ENCODE measurements at places on chromosomes 13 and 19.

DNA sequence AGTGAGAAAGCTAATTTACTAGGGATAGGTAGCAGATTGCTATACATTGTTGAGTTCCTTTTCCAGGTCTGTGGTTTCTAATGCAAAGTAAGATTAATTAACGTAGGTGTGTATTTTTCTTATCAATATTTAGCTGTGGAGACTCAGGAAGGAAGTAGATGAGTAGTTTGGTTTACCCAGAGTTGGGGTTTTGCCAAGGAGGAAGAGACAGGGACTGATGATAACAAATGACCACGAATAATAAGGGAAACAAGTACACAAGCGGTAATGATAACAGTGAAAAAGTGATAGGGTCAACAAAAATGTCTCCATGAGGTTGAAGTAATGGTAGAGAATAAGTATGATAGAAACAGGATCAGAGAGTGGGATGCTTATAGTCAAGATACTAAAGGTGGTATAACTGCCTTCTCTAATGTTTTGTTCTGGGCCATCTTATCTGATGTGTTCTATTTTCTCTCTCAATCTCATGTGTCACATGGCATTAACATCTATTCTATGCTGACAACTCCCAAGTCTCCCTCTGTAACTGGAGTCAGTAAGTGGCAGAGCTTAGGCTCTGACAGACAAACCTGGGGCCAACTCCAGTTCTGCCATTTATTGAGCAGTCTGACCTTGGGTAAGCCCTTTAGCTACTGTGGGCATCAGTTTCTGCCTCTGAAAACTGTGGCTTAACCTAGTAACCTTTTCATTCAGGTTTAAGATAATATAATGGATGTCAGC is 8.8 kb downstream of the OBI1 start:
- no peak for DNase-seq

DNA sequence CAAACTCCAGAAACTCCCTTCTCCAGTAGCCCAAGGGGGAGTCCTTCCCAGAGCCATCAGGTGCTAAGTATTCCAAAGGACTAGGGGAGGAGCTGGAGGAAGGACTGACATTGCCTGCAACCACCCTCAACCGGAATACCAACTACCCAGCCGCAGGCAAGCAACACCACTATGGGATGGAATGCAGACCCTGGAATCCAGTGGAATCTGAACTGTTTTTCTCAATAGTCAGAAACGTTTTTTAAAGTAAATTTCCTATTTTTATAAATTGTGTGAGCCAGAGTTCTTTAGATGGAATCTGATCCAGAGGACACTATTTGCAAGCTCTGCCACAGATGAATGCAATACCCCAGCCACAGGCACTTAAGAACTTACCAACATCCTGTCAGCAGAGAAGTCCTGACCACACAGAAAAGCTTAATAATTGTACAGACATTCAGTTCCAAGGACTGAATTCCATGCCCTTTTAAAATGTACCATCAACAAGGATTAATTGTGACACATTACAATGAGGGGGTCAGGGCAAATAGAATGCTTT is 92.1 kb downstream of the USP12 start:
- no peak for DNase-seq

DNA sequence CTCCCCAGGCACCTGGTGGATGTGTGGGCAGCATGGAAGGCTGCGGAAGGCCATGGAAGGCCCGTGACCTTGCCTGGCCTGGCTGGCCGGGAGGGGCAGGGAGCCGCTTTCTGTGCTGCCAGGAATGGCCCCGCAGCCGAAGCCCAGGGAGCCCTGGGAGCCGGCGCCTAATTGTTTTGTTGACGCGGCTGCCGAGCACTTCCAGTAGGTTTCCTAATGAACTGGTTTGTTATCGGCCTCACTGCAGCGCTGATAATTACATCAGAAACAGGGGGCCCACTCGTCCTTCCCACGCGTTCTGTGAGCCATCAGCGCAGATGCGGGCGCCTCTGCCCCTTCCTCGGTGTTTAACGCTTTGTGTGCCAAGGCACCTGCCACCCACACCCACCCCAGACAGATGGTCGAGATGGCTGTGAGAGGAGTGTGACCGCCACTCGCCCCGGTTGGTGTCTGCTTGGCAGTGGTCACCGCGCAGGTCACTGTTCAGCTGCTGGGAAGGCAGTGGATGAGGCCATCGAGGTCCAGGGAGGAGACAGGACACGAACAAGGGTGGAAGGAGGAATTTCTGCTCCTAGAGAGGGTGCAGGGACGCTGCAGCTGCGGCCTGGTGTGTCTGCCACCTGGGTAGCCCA is 124.5 kb downstream of the KDM4B start:
- no peak for DNase-seq

- DNase-seq: no peak
Measured at GRCh38 chr19:58134244-58134643, 16.3 kb downstream of the ZNF329 start.

- DNase-seq: no peak
Measured at GRCh38 chr19:32471095-32471494, 65.5 kb downstream of the DPY19L3 start.

- DNase-seq: peak; percentile 88
Measured at GRCh38 chr19:54231077-54231931, 8.5 kb upstream of the LILRB3 start.

DNA sequence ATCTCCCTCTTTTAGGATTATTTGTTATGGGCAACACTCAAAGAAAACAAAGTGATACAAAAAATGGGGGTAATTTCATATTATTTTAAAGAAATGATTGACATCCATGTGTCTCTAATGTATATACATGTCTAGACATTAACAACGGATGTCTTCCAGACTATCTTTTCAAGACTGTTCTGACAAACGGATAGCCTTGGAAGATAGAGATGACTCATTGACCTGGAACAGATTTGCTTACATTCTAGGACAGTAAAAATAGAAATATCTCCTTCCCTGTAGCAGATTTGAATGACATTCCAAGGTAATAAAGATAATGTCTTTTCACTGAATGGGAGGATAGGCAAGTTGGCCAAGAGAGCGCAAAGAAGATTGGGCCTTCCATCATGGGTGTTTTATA is 26.2 kb upstream of the SLITRK6 start:
- DNase-seq: no peak

- DNase-seq: no peak
Measured at GRCh38 chr13:77737583-77738200, 40.2 kb downstream of the SLAIN1 start.

- no peak for DNase-seq
Measured at GRCh38 chr19:12478234-12478941, 6.2 kb downstream of the ZNF709 start.

DNA sequence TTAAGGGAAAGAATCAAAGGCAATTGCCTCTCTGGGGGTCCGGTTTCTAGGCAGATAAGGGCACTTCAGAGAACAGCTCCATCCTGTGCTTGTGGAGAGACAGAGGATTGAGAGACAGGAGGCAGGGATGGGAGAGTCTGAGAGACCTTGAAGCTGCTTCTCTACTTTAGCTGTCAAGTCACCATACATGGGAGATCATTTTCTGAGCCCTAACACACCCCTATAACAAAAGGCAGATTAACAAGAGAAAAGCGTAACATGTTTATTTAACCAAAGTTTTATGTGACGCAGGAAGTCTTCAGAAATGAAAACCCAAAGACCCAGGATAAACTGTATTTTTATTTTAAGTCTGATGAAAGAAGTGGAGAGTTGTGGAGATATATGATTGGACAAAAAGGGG is 48.4 kb downstream of the CBY2 start:
- no peak for DNase-seq

GRCh38 chr13:26950546-26950945 is 190.0 kb upstream of the GPR12 start:
- DNase-seq: no peak

GRCh38 chr19:12425236-12425887 is 15.5 kb downstream of the ZNF443 start:
- no peak for DNase-seq

GRCh38 chr13:40109351-40109844 is 453.9 kb downstream of the COG6 start:
- no peak for DNase-seq

GRCh38 chr13:51782026-51782710 is 21.8 kb downstream of the DHRS12 start:
- no peak for DNase-seq

DNA sequence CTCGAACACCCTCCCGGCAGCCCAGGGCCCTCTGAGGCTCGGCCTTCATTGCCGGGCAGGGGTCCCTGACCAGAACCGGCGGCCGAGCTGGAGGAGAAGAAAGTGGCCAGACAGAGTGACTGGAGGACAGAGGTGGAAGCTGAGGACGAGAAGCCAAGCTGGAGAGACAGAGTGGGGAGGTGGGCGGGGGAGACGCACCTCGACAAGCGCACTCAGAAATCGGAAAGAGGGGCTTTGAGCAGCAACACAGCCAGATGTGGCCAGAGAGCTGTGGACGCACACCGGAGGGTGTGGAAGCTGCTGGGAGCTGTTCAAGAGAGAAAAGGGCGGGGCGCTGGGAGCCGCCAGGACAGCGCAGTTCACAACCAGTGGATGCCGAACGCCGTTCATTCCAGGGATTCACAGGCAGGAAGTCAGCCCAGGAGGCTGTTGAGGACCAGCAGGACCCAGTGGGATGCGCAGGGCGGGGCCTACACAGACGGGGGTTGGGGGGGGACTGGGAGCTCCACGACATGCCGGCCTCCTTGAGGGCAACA is 28.2 kb upstream of the C13orf46 start:
- DNase-seq: no peak

GRCh38 chr19:6065685-6066374 is 44.5 kb downstream of the RFX2 start:
- DNase-seq: peak; percentile 83
